Activated CD8-positive, alpha-beta memory T cell treated with anti-CD3 and anti-CD28 coated beads, Interleukin-2, amount 10 ng/mL, durations not matched to agents 7 days and 5 days (primary cell): ENCODE measurements at places on chromosomes 3 and 15. TPM values are rescaled to one million over a fixed set of nuclear protein-coding genes. Genes with fewer than 3 reads are reported as not detected.

Gene SLC15A2
- total RNA-seq = 2.4 TPM

Gene SCAANT1
- 1.3 TPM for total RNA-seq

Gene STRIT1
- total RNA-seq = not detected

Gene ZNF662
- 0.47 TPM for total RNA-seq

Gene SH2D7
- total RNA-seq = 0.28 TPM

Gene TSPAN3
- total RNA-seq = 29.4 TPM

Gene TMEM62
- total RNA-seq = 21.2 TPM

GRCh38 chr15:91099616-91099994, 452 bp upstream of the SV2B start:
- DNase-seq = peak; percentile 41

DNA sequence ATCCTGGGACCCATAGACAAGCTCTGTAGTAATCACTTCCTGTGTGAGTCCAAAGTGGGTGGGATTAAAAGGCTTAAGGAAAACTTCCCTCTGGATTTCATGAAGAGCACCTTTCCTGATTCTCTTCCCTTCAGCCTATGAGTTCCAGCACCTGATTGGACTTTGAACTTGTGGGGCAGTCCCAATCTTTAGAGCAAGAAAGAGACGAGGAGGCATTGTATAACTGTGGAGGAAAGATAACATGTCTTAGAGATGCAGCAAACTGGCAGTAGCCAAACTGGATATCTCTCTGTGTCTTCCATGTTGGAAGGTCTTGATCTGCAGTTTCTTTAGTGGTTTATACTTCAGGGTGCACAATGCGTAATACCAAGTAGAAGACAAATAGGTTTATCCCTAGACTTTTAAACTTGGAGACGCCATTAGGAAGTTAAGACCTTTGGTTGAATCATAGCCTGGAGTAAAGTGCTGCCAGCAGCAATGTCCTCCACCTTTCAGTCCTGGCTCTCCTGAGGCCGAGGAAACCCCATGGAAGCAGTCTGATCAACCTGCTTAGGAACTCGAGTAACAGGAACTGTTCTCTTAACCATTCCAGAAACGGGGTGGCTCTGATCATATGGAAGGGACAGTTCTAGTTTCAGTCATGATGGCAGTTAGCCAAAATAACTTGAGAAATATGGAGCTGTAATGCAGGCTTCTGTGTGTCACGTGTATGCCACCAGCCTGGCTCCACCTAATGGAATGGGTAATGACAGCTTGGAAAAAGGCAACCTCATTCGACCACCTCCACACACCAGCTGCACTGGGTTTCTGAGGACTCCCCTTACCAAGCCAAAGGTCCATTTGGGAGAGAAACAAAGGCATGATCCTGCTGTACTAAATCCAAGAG, 4.7 kb downstream of the EIF1B start:
- DNase-seq = no peak

GRCh38 chr3:69330891-69331400, 54.9 kb downstream of the FRMD4B start:
- DNase-seq = no peak

- no peak for DNase-seq
These were observed 100.3 kb downstream of the CCNL1 start for GRCh38 chr3:157059661-157060060.

DNA sequence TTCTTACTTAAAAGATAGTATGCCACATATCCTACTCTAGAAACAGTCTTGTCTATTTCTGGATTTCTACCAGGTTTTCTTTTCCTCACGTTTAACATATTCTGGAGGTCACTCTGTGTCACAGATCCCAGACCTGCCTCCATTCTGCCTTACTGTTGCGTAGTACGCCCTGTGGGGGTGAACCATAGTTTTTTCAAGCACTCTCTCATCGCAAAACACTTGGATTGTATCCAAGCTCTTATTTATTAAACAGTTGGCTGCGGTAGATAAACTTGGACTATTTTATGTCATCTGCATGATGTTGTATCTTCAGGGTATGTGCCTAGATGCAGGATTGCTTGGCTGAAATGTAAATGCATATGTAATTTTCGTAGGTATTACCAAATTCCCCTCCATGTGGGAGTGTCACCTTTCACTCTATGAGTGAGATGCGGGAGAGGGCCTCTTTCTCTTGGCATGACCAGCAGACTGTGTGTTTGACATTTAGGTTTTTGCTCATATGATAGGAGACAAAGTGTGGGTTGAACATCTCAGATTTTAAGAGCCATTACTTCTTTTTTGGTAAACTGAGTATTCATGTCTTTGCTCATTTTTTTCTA, 55.8 kb downstream of the ABTB1 start:
- DNase-seq = no peak

GRCh38 chr15:100571592-100572167, 30.3 kb downstream of the LINS1 start:
- DNase-seq = no peak

GRCh38 chr15:91928675-91929074, 75.2 kb downstream of the SLCO3A1 start:
- DNase-seq = no peak

DNA sequence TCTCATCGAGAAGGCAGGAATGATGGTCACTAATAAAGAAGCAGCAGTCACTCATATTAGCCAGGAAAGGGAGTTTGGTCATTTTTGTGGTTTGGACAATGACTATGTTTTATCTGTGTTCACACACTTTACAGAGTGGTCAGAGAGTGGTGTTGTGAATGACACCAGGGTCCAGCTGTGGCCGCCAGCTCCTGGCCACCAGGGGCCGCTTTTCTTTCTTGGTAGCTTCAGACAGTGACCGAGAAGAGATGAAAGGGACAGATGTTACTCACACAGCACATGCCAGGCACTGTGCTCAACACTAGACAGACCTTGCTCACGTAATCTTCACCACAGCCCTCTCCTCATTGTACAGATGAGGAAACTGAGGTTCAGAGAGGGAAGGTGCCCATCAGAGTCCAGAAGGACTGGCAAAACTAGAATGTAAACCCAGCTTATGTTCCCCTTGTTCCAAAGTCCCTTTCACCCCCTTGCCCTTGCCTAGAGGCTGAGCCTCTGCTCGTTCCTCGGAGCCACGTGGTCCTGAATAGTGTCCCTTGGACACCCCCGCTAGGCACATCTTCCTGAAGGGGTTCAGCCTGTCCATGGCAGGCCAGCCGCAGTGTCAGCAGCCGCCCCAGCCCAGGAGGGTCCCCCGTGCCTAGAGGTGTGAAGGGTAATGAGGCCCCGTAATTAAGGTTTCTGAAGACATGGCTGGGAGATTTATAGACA, 55.6 kb downstream of the CYP11A1 start:
- DNase-seq = no peak

DNA sequence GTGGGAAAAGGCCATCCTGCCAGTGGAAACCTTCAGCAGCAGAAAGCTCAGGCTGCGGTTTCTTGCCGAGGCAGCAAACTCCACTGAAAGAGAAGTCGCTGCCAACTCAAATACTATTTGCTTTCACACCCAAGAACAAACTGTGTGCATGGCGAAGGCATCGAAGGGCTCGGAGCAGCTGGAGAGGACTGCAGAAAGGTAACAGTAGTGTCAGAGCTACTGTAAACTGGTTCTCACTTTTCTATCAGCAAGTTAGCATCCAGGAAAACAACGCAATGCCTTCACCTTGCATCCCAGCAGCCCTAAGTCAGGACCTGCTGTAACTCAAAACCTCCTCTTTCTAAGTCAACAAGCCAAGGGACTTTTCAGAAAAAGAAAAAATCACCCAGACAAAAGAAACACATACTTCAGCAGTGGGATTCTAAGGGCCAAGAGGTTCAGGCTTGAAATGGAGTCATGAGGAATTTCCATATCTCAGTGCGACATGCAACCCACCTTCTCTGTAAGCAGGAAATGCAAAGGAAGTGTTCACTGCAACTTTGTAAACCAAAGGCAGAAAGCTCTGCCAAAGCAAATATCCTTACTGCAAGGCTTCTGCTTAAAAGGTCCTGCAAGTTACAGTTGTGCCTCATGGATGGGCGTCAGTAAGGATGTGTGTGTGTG, 193.5 kb downstream of the FOXP1 start:
- DNase-seq = no peak

- DNase-seq = no peak
These were observed 41.1 kb downstream of the SLCO3A1 start for GRCh38 chr15:91894606-91895005.

DNA sequence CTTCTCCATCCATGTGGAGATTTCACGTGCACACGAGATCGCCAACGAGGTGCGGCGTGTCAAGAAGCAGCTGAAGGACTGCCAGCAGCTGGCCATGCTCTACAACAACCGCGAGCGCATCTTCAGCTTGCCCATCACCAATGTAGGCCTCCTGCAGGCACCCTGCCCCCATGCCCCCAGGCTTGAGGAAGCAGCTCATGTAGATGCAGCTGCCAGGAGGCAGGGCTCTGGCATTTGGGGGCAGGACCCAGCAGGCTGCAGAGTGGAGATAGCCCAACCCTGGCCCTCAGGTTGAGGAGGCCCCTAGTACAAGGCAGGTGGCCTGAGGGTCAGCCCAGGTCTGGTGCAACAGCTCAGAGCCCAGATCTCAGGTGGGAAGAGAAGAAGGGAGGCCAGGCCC, 36.4 kb downstream of the DNAH1 start:
- DNase-seq = no peak

DNA sequence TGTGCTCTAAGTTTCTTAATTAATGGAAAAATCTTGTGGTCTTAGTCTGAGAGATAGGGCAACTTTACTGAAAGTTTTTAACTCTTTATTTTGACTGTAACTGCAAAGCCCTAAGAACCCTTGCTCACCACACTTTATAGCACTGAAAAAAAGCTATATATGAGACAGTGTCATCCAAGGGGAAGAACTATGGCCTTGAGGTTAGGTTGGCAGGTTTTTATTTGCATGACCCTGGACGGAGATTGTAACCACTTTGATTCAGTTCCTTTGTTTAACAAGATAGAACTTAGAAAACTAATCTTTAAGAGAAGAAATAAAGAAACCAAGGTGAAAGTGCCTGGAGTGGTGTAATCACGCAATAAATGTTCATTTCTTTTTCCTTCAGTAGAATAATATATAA, 30.6 kb upstream of the LYSMD4 start:
- DNase-seq = no peak

DNA sequence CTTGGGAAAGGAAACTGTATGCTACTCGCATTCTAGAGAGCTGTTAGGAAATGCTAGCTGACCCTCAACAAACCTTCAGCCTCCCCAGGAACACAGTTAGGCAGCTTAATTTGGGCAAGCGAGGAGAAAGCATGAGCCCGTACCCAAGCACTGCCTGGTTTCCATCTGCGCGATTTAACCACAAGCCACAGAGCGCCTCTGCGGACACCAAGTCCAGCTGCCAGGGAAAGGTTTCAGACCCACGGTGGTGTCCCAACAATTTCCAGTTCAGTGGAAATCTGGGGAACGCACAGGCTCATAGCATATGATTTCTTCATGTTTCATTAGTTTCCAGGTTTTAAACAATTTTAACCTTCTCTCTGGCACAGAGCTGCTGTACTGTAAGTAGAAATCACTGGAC, 617.6 kb downstream of the FHIT start:
- DNase-seq = no peak

DNA sequence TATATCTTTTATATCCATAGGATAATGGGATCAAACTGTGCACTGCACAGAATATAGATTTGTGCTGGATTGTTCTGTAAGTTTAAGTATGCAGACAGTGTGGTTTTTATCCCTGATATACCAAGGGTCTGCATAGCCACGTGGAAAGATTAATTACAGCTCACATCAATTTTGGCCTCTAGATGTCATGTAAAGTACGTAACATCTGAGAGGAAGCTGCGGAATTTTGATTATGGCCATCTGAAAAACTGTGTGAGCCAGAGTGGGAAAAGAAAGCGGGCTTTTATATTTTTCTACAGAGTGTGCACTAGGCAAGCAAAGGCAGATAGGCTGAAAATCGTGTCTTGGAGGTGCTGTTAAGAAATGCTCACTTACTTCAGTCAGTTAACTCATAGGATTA, 562.7 kb downstream of the GBE1 start:
- DNase-seq = no peak

DNA sequence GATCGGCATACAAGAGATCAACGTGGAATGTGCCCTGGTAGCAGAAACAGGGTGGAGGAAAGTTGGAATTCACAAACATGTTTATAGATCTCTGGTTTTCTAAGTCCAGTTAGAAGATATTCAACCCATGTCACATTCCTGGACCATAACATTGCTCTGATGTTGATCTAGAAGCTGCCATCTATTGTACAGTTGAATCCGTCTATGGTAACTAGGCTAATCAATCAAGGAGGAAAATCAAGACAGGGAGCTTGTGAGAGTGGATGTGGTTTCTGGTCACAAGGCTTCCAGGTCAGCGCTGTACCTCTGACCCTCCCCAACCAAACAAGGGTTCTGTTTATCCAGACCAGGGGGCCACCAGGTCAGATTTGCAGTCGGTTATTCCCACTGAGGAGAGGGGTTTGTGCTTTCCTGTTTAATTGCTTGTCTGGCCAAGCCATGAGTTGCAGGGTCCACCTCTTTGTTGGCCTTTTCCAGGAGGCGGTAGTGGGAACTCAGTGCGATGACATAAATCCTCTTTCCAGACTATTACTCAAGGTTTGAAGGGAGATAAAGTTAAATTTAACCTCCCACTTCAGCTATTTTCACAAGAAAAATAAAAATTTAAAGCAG, 130.3 kb downstream of the SLCO3A1 start:
- no peak for DNase-seq

DNA sequence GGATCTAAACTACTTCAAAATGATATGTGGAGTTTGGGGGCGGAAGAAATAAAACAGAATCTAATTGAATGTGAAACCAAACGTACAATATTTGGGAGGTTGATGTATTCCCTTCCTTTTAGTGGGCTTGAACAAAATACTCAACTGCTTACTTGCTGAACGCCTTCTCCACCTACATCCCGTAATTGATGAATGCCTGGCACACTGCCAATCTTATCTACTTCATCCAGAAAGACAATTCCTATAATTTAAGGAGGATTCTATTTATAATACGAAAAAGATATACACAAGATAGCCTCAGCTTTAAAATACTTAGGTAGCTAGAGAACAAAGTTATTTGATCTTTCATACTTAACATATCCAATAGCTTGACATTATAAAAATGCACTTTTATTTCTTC, 23.1 kb upstream of the PDCD7 start:
- no peak for DNase-seq

DNA sequence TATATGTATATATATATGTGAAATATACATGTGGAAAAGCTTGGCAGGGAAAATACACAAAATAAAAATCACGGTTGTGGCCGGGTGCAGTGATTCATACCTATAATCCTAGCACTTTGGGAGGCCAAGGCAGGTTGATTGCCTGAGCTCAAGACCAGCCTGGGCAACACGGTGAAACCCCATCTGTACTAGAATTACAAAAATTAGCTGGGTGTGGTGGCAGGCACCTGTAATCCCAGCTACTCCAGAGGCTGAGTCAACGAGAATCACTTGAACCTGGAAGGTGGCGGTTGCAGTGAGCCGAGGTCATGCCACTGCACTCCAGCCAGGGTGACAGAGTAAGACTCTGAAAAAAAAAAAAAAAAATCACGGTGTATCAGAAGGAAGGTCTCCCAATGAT, 20.8 kb upstream of the ARHGEF3 start:
- DNase-seq = no peak

GRCh38 chr3:101549473-101549872, 12.2 kb upstream of the TRMT10C start:
- no peak for DNase-seq

GRCh38 chr15:83904107-83905040, 250.5 kb downstream of the ADAMTSL3 start:
- no peak for DNase-seq

- DNase-seq = no peak
These were observed 235.5 kb upstream of the IGF1R start for GRCh38 chr15:98412852-98413251.

- no peak for DNase-seq
These were observed 15.0 kb downstream of the TCF12 start for GRCh38 chr15:56933410-56933809.

GRCh38 chr15:101277943-101278564, 769 bp upstream of the SELENOS start:
- no peak for DNase-seq

- DNase-seq = no peak
These were observed 232.9 kb upstream of the RGMA start for GRCh38 chr15:93321881-93322282.
